ENCODE measurements at places on chromosomes 4 and X. TPM values are rescaled to one million over a fixed set of nuclear protein-coding genes. Genes with fewer than 3 reads are reported as not detected.
A peak's percentile ranks its signal among the peaks of the same experiment; 100 is the strongest.

Gene RTL3
- not detected for total RNA-seq

Gene CNGA1
- not detected for total RNA-seq

- DNase-seq, result peak; percentile 12
Observed at GRCh38 chr4:9979101-9979701, 42.1 kb downstream of the SLC2A9 start.

DNA sequence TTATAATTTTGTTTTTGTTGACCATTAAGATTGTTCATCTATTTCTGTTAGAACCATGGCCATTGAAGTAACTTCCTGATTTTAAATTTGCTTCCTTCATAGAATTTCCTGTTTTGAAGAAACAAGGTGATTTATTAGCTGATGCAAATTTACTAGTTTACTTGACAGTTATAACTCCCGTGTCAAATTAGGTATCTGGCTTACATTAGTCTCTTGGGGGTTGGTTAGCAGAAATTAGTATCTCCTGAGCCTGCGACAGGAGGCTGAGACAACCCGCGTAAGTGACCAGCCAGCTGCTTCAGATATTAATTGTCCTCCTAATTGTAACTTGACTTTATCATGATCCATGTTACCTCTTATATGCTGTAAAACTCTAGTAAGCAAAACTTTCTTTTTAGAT, 154.3 kb downstream of the CFAP299 start:
- no peak for DNase-seq

DNA sequence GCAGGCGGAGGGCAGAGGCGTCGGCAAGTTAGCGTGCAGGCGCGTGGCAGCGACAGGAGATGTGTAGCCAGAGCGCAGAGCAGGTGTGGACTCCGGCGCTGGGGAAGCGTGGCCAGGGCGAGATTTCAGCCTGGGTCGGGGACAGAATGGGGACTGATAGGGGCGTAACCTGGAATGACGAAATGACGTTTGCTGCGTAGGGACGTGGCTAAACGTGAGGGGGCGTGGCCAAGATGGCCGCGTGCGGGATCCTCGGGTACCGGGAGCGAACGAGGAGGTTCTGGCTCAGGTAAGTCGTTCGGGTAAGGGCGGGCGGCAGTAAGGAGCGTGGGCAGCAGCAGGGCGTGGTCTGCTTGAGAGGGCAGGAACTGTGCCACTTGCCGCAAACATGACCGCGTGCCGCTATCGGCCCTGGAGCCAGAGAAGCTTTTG, 10.9 kb upstream of the CLTRN start:
- DNase-seq, result peak; percentile 73
